ENCODE measurements at places on chromosomes 11 and 22.

DNA sequence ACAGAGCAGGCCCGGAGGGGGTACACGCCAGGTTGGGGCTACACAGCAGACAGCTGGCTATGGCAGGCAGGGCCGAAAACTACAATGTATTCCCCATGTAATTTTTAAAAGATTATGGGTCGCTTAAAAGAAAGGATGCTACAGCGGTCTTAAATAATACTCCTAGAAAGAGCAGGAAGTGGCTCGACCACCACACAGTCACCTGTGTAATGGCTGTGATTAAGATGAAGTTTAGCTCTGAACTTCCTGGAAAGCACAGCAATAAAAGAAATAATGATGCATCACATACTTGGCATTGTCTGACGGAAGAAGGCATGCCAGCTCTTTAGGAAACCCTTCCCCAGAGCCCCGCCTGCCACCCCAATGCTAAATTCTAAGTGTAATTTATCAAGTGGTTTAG lies 32.6 kb downstream of the WNT11 start:
- DNase-seq = no peak

GRCh38 chr11:17163291-17163690 lies 44.5 kb downstream of the PIK3C2A start:
- DNase-seq = no peak

DNA sequence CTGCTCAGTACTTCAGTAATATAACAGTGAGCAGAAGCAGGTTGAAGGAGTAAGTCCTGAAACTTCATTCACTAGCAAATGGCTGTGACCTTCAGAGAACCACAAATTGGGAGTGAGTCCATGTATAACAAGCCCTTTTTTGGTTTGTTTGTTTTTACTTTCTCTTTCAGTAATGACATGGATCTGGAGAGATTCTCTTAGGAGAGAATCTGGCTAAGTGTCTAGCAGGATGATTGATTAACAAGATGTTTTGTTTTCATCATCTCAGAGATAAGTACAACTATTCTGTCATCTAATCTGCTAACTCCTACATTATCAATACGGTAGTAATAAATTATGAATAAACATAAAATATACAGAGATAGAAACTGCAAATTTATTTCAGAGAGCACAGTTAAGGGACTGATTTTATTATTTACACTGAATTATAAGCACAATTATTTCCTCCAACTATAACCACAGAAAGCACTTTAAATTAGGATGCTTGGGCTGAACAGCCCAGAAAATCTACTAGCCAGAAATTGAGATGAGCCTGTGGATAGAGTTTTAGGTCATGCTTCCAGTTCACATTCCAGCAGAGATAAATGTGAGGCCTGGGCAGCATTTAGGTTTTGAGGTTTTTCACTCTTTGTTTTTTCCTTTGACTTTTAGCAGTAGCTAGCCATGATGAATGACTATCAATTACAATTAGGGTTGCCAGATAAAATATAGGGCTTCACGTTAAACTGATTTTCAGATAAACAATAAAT lies 429.3 kb upstream of the FAT3 start:
- DNase-seq = no peak

DNA sequence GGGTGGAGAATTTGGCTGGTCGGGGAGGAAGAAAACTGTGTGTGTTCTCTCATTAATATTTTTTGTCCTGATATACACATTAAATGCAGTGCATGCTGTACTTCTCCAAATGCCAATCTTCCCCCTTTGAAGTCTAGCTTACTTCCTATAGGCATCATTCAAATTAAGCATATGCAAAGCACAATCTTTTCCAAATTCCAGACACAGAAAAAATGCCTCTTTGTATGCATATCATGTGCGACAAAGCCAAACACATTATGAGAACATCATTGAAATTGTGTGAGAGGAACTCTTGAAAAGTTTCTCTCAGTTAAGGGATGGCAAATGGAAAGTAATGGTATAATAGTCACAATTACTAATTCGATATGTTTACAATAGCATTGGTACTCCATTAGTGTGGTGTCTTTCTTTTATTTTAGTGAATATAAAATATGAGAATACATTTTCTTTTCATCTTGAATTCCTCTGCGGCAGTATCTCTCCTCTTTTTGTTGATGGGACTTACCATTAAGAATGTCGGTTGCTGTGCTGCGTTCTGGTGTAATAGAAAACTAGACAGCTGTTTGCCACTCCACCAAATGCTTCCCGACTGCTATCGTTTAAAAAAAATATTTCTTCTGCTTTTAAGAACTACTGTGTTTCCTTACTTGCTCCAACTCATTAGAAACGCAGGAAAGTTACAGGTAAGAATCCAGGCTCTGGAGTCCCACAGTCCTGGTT lies 19.3 kb upstream of the NRIP3 start:
- no peak for DNase-seq

GRCh38 chr22:38026130-38027111 lies 30.8 kb upstream of the PICK1 start:
- DNase-seq = no peak

DNA sequence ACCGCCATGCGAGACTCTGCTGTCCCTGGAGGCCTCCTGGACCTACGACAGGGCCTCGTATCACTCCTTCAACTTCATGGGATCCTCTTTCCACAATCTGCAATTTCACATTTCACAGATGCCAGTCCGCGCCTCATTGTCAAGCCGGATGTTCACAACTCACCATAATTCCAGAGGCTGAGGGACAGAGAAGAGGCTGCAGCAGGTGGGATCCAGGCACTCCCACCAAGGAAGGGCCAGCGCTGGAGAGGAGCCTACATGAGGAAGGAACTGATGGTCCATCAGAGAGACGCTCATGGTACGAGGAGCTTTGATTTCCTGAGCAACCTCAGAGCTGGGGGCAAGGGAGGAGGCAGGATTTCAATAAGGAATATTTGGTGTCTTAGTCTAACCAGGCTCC lies 495.0 kb downstream of the BRD1 start:
- no peak for DNase-seq

DNA sequence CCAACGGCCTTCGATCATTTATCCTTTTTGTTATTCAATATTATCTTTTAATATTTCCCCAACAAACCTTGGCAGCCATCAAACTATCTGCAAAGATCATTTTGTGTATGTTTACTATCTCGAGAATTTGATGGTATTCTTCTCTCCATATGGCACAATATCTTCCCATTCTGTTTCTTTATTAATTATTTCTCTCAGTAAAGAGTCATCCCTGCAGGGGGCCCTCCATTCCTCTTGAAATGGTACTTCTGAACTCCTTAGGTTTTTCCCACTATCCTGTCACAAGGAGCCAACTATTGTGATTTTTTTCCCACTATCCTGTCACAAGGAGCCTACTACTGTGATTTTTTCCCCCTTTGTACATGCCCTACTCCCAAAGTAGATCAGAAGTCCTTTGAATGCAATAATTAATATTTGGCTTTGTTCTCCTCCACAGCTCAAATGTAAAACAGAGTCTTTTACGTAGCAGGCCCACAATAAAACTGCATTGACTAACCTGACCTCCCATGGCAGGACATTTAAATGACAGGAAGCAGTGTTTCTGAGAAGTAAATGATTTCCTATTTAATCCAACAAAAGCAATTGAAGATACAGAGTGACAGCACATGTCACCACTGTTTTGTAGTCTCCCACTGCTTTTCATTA lies 43.3 kb downstream of the PDGFD start:
- no peak for DNase-seq

- no peak for DNase-seq
These were observed 1.2 kb upstream of the RASGRP2 start for GRCh38 chr11:64745189-64745520.

- DNase-seq = no peak
These were observed 427.5 kb upstream of the CCDC90B start for GRCh38 chr11:83713708-83714107.

DNA sequence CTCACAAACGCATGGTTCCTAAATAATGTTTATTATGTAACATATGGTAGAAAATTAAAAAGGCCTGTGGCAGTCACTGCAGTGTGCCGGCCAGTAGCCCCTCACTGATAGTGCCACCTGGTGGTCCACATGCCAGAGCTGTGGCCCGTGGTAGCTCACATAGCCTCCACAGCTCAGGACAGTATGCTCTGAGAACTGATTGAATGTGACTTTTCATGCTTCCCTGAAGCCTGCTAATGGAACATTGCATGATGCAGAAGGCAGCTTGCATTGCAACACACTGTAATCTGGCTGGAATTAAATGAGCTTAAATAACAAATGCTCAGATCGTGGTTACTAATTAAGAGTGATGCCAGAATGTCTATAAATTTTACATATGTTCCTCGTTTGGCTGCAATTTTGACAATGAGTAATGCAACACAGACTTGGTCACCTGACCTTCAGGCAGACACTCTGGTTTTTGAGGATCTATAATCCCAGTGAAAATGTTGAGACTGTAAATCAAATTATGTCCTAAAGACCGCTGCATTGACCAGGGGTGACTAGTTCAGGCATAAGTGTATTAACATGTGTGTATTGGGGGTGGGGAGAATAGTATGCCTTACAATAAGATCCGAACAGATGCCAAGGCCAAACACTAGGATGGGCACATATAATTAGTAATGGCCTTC lies 566.4 kb downstream of the METTL15 start:
- peak; percentile 54 for DNase-seq

DNA sequence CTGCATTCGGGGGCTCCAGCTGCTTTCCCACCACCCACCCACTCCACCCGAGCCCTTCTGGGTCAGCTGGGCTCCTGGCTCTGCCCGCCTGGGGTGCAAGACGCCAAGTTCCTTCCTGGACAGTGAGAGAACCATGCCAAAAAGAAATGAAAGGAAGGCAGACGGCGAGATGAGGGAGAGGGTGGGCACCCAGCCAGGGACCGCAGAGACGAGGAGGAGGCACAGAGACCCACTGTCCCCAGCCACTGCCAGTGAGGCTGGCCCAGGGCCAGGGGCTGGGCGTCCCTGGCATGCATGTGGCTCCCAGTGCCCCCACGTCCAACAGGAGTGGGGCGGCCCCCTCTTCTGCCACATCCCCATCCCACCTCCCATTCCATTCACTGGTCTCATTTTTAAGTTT lies 10.8 kb upstream of the CD81 start:
- DNase-seq = no peak

GRCh38 chr11:34565417-34566207 lies 52.0 kb upstream of the ELF5 start:
- DNase-seq = no peak

DNA sequence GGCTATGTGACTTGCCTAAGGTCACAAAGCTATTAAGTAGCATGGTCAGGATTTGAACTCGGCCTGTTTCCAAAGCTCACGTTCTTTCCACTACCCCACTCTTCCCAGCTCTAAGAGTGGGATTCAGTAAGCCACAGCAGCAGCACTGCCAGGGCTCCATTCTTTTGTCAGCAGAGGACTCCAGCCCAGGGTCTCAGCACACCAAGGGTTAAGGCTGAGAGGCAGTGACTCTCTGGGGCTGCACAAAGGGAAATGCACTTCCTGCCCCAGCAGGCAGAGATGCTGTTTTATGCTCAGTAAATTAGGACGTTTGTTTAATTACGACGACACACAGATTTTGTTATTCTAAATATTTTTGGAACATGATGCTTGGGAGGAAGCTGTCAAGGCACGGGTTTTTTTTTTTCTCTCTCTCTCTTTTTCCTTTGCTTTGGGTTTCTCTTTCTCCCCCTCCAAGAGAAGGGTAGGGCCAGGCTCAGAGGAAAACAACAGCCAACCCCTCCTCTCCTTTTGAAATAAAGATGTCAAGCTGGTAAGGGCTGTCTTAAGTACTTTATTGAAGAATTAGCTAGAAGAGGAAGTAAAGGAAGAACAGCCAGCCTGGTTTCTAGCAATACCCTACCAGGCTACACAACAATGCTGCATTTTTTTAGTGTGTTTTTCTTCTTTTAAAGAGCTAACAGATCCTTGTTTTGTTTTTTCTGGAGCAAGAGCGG lies 2.8 kb downstream of the MYH9 start:
- peak; percentile 55 for DNase-seq

GRCh38 chr11:44564166-44564565 lies 1.3 kb upstream of the CD82 start:
- no peak for DNase-seq

DNA sequence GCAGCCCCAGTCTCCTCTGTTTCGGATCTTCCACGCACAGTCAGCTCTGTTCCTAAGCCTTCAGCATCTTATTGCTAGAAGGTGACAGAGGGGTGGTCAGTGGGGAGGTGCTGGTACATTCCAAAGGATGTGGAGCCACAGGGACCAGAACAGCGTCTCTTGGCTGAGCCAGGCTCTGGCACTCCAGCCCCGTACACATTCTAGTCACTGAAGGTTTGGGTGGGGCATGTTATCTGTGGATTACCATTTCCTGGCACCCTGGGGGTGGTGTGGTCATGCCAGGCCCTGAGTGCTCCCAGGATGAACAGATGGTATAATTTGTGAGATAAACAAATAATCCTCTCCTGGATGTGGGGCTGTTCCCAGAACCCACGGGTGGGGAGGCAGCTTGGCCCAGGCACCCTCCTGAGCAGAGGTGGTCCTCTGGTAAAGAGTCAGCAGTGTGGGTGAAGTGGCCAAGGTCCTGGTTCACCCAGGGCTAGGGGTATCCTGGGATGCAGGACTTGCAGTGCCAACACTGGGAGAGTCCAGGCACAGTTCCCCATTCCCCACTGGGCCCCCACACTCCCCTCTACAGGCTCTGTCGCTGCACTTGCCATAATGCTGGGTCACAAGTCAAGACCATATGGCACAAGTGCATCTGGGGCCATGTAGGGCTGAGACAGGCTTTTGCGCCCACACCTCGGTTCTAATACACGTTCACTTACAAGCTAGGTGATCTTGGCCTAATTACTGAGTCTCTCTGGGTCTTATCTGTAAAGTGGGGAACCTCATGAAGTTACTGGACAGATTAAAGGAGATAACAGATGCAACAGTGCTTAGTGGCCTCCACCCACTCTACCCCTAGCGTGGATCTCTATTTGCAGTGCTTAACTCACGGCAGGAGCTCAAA lies 33.0 kb downstream of the DKK3 start:
- DNase-seq = peak; percentile 61

DNA sequence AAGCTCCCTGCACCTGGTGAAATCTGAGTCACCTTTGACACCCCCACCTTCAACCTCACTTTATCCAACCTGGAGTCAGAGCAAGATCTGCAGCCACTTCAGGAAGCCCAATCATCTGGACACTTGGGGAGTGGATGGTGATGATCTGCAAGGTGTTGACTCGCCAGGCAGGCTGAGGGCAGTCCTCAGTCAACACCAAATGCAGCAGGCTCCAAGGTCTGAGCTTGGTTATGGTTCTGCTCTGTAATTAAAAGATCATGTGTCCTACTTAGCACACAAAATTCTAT lies 446.9 kb downstream of the BRD1 start:
- no peak for DNase-seq

DNA sequence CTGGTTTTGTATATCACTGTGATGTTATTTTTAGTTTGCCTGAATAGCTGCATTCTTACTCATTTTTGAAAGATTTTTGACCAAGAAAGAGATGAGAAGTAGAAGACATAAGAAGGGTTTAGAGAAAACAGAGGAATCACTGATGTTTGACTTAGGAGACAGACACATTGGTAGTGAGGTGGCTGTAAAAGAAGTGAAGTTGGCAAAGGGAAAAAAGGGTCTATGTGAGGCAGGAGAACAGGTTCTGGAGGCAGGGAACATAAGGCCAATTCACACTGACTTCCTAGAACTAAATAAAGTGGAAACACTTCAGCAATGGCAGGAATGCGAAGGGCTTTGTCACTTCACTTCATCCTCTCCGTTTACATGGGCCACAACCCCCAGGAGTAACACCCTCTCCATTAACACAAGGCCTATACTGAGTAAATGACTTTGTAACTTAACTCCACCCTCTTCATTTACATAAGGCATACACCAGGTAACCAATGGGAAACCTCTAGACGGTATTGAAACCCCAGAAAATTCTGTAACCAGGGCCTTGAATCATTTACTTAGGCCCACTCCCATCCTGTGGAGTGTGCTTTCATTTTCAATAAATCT lies 36.5 kb downstream of the CTSC start:
- no peak for DNase-seq

GRCh38 chr11:35214226-35214770 lies 75.3 kb downstream of the CD44 start:
- peak; percentile 78 for DNase-seq
